WTC11 (cell line): ENCODE measurements at places on chromosomes 3 and 15. TPM values are rescaled to one million over a fixed set of nuclear protein-coding genes. Genes with fewer than 3 reads are reported as not detected.

DNA sequence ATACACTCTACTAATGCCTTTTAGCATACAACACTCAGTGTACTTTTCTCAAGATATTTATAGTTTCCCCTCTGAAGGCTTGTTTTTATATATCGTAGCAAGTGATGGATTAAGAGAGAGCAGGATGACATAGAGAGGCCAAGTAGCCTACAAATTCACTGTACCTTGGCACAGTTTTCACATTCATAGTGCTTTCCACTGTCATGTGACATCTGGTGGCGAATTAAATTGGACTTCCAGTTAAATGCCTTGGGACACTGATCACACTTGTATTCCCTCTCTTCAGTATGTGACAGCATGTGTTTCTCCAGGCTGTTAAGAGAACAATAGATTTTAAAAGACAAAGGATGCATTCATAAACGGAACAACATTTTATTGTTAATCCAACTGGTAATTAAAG lies 541.1 kb downstream of the MECOM start:
- peaks cover 12% of the 10 kb centered on the region for H3K4me1 ChIP-seq
- H3K27me3 ChIP-seq: no peaks in the 10 kb centered on the region
- no peak for DNase-seq
- no peak overlapping the region for H3K4me3 ChIP-seq
- H3K36me3 ChIP-seq: no peaks in the 10 kb centered on the region
- H3K27ac ChIP-seq: no peak overlapping the region

DNA sequence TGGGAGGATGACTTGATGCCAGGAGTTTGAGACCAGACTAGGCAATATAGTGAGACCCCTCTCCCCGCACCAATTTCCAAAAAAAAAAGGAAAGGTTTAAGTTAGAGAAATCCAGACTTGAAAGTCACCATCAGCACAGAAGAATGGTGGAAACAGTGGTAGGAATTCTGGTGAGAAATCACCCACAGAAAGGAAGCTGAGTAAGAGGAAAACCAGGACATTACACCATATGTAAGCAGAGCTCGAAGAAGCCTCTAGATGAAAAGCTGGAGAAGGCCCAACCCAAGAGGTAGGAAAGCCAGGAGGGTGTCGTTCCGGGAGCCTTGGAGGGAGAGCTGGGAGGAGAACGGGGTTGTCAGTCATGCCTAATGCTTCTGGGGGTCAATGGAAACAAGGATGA lies 40.5 kb downstream of the RASGRP1 start:
- no peak overlapping the region; the same call in 1 of the 2 replicates for H3K27ac ChIP-seq
- H3K4me1 ChIP-seq: peaks cover 6% of the 10 kb centered on the region
- H3K4me3 ChIP-seq: no peak overlapping the region

DNA sequence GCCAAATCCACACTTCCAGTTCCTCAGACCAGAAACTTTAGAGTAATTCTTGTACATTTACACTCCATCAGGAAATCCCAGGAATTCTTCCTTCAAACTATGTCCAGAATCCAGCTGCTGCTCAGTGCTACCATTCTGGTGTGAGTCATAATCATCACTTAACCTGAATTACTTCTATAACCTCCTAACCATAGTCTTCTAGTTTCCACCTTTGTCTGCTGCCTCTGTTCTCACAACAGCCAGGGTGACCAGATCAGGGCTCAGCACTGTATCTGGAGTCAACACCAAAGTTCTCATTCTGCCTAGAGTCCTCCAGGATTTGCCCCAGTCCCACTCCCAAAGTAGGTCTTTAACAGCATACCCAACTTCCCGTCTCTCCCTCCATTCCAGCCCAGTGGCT lies 3.4 kb downstream of the CLDND1 start:
- peaks cover 46% of the 10 kb centered on the region for H3K36me3 ChIP-seq
- H3K27ac ChIP-seq: peak overlapping the region; percentile 24; the same call in 1 of the 2 replicates
- no peak overlapping the region for H3K4me3 ChIP-seq
- no peak for DNase-seq

GRCh38 chr15:74585191-74585590 lies 30.4 kb upstream of the CLK3 start:
- no peak overlapping the region for H3K27ac ChIP-seq
- no peak for DNase-seq
- no peaks in the 10 kb centered on the region for H3K27me3 ChIP-seq
- H3K4me3 ChIP-seq: no peak overlapping the region

- no peak overlapping the region for H3K27ac ChIP-seq
- no peaks in the 10 kb centered on the region; the same call in 1 of the 2 replicates for H3K36me3 ChIP-seq
- DNase-seq: no peak
- H3K4me3 ChIP-seq: no peak overlapping the region
Observed at GRCh38 chr15:76501726-76502125, 165.2 kb downstream of the ISL2 start.

- H3K4me3 ChIP-seq: no peak overlapping the region
- no peaks in the 10 kb centered on the region for H3K27me3 ChIP-seq
Observed at GRCh38 chr3:31250116-31250777, 282.5 kb upstream of the STT3B start.

DNA sequence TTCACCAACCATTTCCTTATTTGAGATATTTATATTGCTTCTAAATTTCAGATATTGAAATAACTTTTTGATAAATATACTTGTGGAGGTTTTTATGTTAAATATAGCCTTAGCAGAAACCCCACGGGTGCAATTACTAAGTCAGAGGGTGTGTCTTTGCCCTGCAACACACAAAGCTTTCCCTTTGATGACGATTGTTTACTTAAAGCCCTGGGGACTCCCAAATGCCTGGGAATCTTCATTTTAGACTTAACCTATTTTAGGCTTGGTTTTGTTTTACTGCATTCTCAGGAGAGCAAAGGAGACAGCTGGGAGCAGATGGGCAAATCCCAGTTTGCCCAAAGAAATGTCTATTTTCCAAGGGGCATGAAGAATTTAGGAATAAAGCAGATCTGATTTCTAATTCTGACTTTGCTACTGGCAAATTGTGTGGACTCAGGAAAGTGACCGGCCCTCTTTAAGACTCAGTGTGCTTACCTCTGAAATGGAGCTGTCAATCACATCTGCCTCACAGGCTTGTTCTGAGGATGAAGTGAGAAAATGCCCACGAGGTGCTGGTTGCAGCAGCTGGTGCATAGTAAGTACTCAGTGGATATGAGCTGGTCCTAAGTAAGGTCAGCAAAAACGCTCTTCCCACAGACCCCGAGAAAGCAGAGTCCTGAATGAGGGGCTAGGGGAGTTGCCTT lies 49.3 kb upstream of the CA12 start:
- DNase-seq: no peak
- H3K27ac ChIP-seq: no peak overlapping the region
- H3K4me1 ChIP-seq: peaks cover 42% of the 10 kb centered on the region
- H3K36me3 ChIP-seq: peaks cover 5% of the 10 kb centered on the region

The PTH1R gene
- total RNA-seq: 4.0 to 12.0 TPM (median 5.6 TPM) in 3 replicates

The PPP1R14D gene
- total RNA-seq: 0.25 TPM in 1 of 3 replicates, not detected in the others

The SPTBN5 gene
- 1.2 to 2.3 TPM (median 2.0 TPM) in 3 replicates for total RNA-seq

The IP6K2 gene
- total RNA-seq: 113 to 123 TPM (median 114 TPM) in 3 replicates

The DISP2 gene
- total RNA-seq: 1.0 to 3.5 TPM (median 1.9 TPM) in 3 replicates
